Type B pancreatic cell (in vitro differentiated cells): ENCODE measurements at places on chromosomes 7 and 10. TPM values are rescaled to one million over a fixed set of nuclear protein-coding genes. Genes with fewer than 3 reads are reported as not detected.

The ANKRD2 gene
- 0.19 TPM in 1 of 2 replicates, not detected in the other for total RNA-seq

The FBXL13 gene
- 1.1 and 4.0 TPM in 2 replicates for total RNA-seq

The ANKRD7 gene
- total RNA-seq = not detected in 2 replicates

The UNCX gene
- 0.48 TPM in 1 of 2 replicates, not detected in the other for total RNA-seq

The PRRT4 gene
- 7.0 and 7.7 TPM in 2 replicates for total RNA-seq

The IDI2 gene
- total RNA-seq = not detected in 2 replicates

The AGMO gene
- 0.41 and 1.0 TPM in 2 replicates for total RNA-seq

The SOSTDC1 gene
- 5.4 and 6.0 TPM in 2 replicates for total RNA-seq

DNA sequence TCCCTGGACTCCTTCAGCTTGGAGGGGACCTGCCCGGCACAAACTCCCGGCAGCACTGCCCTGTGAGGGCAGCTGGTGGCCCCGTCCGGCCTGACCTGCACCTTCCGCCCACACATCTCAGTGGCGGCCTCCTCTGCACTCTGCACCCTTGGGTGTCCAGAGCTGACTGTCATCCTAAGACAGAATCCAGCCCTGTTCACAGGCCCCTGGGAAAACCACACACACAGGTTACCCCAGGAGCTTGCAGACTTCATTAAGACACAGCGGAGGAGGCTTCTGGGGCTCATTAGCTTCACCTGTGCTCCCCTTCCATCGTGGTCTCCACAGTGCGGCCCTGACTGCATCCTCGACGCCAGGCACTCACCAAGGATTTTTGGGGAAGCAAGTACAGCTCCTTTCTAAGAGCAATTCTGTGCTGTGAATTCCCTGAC is 51.5 kb upstream of the SHH start:
- H3K27me3 ChIP-seq = peaks cover 20% of the 10 kb centered on the region
- H3K36me3 ChIP-seq = no peaks in the 10 kb centered on the region
- H3K4me1 ChIP-seq = no peaks in the 10 kb centered on the region
- H3K27ac ChIP-seq = no peak overlapping the region

- no peaks in the 10 kb centered on the region for H3K36me3 ChIP-seq
- peaks cover 60% of the 10 kb centered on the region for H3K4me1 ChIP-seq
- peaks cover 5% of the 10 kb centered on the region for H3K27me3 ChIP-seq
- no peak for DNase-seq
Observed at GRCh38 chr10:5595591-5595990, 70.8 kb downstream of the ASB13 start.

- no peaks in the 10 kb centered on the region for H3K4me1 ChIP-seq
- H3K27ac ChIP-seq = no peak overlapping the region
- no peaks in the 10 kb centered on the region for H3K36me3 ChIP-seq
- H3K4me3 ChIP-seq = no peak overlapping the region
Observed at GRCh38 chr7:153245809-153246208, 486.3 kb downstream of the ACTR3B start.

DNA sequence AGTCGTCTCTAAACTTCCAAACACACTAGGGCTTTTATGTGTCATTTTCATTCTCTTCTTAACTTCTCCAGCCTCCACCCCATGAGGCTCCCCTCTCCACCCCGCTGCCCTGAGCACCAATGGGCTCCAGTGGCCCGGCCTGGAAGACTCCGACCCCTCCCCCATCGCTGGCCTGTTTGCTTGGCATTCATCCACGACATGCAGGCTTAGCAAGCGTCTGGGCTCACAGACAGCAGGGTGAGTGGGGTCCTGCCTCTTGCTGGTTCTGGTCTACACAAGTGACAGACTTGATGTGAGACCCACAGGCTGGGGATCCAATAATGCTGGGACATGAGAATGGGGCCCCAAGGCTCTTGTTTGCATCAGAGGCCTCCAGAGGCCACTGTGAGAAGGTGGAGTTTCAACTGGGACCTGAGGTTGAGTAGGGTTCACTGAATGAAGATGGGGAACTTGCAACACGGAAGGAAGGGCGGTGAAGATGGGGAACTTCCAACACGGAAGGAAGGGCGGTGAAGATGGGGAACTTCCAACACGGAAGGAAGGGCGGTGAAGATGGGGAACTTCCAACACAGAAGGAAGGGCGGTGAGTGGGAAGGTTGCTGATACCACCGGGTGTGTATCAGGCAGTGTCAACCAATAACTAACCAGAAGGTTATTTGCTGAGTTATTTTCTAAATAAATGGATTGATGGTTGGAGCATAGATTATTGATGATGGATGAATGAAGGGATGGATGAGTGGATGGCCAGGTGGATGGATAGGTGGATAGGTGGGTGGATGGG is 14.0 kb downstream of the KNDC1 start:
- H3K4me3 ChIP-seq = no peak overlapping the region
- H3K27me3 ChIP-seq = peaks cover 4% of the 10 kb centered on the region
- peaks cover 6% of the 10 kb centered on the region for H3K36me3 ChIP-seq
- no peak overlapping the region for H3K27ac ChIP-seq
- no peak for DNase-seq

GRCh38 chr10:123492016-123492415 is 174.1 kb upstream of the GPR26 start:
- H3K36me3 ChIP-seq = no peaks in the 10 kb centered on the region
- no peak overlapping the region for H3K27ac ChIP-seq
- no peak overlapping the region for H3K4me3 ChIP-seq
- peaks cover 70% of the 10 kb centered on the region for H3K27me3 ChIP-seq

- H3K27ac ChIP-seq = no peak overlapping the region
- no peak overlapping the region for H3K4me3 ChIP-seq
Observed at GRCh38 chr10:124336186-124336585, 82.5 kb downstream of the OAT start.

DNA sequence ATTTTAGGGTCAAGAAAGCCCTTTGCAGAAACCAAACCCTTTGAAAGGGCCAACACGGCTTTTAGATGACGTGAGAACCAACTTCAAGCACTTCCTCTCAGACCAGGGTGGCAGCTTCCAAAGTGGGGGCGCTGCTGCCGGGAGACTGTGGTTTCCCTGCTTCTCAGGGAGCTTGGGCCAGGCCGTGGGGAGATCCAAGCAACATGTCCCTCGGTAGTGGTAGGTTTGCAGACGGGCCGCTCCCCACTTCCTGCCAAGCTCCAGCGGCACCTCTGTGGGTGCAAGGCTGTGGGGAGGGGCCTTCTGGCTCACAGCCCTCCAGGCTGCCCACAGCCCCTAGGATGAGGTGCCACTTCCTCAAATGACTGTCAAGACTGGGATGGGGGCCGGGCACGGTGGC is 132.4 kb downstream of the FAM53B start:
- H3K27me3 ChIP-seq = no peaks in the 10 kb centered on the region
- no peaks in the 10 kb centered on the region for H3K36me3 ChIP-seq
- no peak for DNase-seq
- peaks cover 4% of the 10 kb centered on the region for H3K4me1 ChIP-seq
- H3K27ac ChIP-seq = peak overlapping the region; percentile 34

GRCh38 chr10:100254191-100254590 is 13.2 kb downstream of the CWF19L1 start:
- H3K27ac ChIP-seq = no peak overlapping the region
- no peaks in the 10 kb centered on the region for H3K4me1 ChIP-seq
- DNase-seq = no peak
- no peak overlapping the region for H3K4me3 ChIP-seq

- no peak overlapping the region for H3K27ac ChIP-seq
- DNase-seq = no peak
- H3K4me3 ChIP-seq = no peak overlapping the region
- peaks cover 7% of the 10 kb centered on the region for H3K36me3 ChIP-seq
- H3K27me3 ChIP-seq = no peaks in the 10 kb centered on the region
Observed at GRCh38 chr7:140036224-140036962, 26.4 kb downstream of the PARP12 start.

- no peaks in the 10 kb centered on the region for H3K36me3 ChIP-seq
- no peak overlapping the region for H3K27ac ChIP-seq
- no peak for DNase-seq
- H3K4me1 ChIP-seq = peaks cover 3% of the 10 kb centered on the region
Observed at GRCh38 chr10:23190872-23191763, 994 bp upstream of the PTF1A start.

DNA sequence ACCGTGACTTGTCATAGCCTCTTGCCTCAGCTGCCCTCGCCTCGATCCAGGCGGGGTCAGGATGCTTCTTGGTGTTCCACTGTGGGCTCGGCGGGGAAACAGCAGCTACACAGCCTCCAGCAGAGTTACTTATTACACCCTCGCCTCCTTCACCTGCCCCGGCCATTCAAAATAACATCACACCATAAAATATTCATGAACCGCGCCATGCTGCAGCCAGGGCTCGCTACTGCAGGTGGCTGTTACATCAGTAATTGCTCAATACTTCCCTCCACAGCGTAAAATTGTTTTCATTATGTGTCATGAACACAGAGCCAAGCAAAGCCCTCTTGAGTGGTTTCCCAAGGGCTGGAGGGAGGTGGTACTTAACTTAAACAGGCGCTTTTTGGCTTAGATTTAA is 241.5 kb upstream of the SP8 start:
- H3K4me1 ChIP-seq = peaks cover 8% of the 10 kb centered on the region
- DNase-seq = no peak
- peaks cover 74% of the 10 kb centered on the region for H3K27me3 ChIP-seq
- no peak overlapping the region for H3K4me3 ChIP-seq
- no peaks in the 10 kb centered on the region for H3K36me3 ChIP-seq

DNA sequence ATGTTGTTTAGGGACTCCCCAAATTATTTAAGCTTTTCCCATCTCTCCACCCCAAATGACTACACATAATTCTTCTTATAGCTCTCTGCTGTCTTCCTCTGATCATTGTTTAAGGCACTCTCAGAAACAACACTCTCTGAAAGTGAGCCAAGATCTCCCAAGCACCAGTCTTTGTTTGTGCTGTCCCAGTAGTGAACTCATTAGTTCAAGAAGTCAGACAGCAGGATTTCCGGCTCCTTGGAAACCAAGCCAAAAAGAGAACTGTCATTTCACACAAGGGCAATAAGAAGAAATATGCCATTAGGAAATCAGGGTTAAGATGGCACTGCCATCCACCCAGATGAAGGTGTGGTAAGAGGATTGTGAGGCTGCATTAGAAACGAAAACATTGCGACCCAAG is 83.1 kb downstream of the FZD1 start:
- no peak overlapping the region for H3K27ac ChIP-seq
- H3K4me1 ChIP-seq = peaks cover 53% of the 10 kb centered on the region
